ENCODE measurements at places on chromosomes 2 and 18.

DNA sequence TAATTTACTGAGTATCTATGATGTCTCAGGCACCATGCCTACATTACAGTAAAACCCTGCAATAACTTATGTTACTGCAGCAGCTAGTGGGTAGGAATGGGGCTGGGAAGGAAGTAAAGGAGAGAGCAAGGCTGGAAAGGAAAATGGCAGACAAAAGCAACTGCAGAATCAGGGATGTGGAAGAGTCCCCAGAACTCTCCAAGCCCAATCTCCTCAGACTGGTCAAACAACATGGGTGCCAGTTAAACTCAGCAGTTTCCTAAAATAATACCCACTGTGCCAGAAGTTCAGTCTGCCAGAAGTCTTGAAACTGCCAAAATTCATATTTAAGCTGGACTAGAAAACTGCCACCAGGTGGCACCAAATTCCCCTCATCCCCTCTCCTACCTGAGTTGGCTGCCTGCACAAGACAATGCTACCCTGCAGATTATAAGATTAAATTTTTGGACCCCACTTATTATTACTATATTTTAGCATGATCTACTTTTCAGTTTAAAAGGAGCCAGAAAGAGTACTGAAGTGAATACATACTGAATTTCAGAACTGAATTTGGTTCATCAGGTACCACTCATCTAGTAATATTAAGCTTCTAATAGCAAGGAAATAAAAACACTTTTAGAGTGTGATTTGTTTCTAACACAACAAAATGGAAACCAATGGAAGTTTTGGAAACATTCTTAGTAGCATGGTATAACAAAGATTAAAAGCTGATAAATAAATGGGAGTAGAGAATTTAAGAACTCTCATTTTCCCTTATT lies 86.8 kb upstream of the DNER start:
- no peak overlapping the region for H3K4me3 ChIP-seq
- peak; percentile 72 for DNase-seq
- no peak overlapping the region for H3K27ac ChIP-seq

GRCh38 chr18:12840382-12840781 lies 43.7 kb downstream of the PTPN2 start:
- no peaks in the 10 kb centered on the region for H3K27me3 ChIP-seq
- H3K36me3 ChIP-seq, result peaks cover 13% of the 10 kb centered on the region
- H3K27ac ChIP-seq, result no peak overlapping the region
- no peak overlapping the region for H3K4me3 ChIP-seq

DNA sequence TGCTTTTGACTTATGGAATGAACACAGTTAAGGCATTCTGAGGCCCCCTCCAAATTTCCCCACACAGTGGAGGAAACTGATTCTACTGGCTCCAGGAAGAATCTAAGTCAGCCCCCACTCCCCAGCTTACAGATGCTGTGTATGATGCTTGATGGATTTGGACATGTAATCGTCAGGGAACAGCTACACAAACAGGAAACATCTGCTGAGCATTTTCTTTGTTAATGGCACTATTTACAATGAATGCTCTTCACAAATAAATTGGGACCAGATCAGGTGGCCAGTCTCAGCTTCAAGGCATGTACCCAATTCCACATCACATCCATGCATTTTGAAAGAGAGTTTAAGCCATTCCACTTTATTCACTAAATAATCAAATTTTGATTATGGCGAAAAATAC lies 562.3 kb downstream of the SOX11 start:
- no peak overlapping the region for H3K27ac ChIP-seq
- H3K36me3 ChIP-seq, result no peaks in the 10 kb centered on the region
- no peak overlapping the region for H3K4me3 ChIP-seq
- no peaks in the 10 kb centered on the region for H3K27me3 ChIP-seq

GRCh38 chr2:137348301-137348700 lies 583.0 kb downstream of the THSD7B start:
- H3K4me3 ChIP-seq, result no peak overlapping the region
- H3K27ac ChIP-seq, result no peak overlapping the region
- H3K36me3 ChIP-seq, result no peaks in the 10 kb centered on the region
- H3K4me1 ChIP-seq, result no peaks in the 10 kb centered on the region
- DNase-seq, result no peak

DNA sequence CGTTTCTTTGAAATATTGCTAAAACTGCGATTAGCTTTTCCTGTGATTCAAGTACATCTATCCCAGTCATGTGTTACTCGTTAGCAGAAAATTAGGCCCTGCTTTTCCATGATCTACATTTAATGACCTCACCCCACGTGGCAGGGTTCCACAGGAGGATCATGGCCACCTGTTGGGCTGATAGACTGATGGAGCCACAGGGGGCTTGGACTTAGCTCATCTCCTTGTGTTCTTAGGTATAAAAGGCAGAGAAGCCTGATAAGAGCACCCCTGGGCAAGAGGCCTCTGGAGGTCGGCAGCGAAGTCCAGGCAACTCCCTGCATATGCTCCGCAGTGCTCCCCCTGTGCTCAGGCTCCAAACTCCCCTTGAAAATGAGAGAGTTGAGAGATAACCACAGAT lies 12.9 kb downstream of the FZD7 start:
- H3K27ac ChIP-seq, result no peak overlapping the region
- H3K27me3 ChIP-seq, result no peaks in the 10 kb centered on the region
- H3K4me1 ChIP-seq, result no peaks in the 10 kb centered on the region

DNA sequence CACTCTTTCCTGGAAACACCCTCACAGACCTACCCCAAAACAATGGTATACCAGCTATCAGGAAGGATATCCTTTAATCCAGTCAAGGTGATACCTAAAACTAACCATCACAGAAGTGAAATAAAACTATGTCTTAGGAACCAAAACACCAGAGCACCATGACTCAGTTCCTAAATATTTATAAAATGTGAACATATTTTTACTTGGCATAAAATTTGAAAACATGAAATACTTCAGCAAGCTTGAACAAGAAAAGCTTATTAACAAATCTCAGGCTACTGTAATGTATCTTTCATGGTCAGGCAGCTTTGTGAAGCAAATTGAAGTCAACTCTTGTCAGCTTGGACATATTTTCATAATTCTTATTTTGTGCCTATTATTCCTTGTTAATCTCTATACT lies 440.8 kb upstream of the CDH20 start:
- H3K4me1 ChIP-seq, result no peaks in the 10 kb centered on the region
- DNase-seq, result no peak
- no peak overlapping the region for H3K4me3 ChIP-seq
- H3K27ac ChIP-seq, result no peak overlapping the region
- H3K27me3 ChIP-seq, result no peaks in the 10 kb centered on the region
